ENCODE measurements at places on chromosomes 4 and X.

DNA sequence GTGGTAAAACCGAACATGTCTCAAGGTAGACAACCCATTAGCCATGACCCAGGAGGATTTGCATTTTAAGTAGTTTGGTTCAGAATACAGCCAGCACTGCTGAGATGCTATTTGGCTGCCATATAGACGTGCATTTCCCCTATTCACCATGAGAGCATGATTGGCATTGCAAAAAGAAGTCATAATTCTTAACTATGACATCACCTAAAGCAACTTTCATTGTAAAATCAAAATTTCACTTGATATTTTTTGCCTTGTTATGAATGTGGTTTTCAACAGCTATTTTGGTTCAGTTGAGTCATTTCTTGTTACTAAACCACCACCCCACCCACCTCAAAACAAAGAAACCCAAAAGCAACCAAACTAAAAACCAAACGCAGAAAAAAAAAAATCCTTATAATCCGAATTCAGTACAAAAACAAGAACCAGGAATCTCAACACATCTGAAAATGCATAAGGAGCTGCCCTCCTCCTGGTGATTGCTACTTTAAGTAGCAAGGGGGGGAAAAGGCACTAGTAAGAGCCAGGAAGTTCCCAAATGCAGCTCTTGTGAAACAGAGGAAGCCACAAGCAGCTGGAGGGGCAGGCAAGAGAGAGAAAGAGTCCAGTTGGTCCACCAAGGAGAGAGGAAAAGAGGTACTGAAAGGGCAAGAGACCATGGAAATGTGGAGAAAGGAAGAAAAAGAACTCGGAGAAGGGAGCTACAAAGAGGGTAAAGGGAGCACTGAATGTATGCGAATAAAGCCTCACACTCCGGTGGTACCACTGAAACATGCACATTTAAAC is 3.1 kb downstream of the SLITRK4 start:
- DNase-seq, result peak; percentile 30

DNA sequence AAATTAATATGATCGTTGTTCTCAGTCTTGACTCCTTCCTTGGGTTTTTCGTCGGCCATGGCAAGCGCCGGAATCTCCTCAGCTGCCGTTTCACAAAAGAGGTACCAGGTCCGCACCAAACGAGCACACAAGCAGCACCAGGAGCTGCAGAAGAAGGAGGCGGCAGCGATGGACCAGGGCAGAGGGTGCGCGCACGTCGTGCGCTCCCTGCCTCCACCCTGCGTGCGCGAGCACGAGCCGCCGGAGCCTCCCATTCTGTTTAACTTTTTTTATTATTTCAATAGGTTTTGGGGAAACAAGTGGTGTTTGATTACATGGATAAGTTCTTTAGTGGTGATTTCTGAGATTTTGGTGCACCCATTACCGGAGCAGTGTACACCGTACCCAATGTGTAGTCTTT is 158.2 kb downstream of the PLS3 start:
- no peak for DNase-seq

GRCh38 chr4:126242679-126243390 is 928.1 kb downstream of the FAT4 start:
- peak; percentile 8 for DNase-seq

DNA sequence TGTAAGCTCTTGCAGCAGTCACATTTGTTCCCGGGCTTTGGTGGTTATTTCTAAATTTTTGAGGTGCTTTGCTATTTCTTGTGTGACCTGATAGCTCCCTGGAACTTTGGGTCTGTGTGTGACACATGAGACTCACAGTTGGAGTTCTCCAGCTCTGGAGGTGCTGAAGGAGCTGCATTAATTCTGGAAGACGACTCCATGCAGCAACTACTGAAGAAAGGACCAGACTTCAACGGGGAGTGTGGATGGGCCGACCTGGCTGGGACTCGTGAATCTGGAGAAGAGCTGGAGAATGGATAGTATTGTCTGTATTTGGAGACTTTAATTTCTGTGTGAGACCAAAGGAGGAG is 1.5 kb downstream of the MRFAP1 start:
- no peak for DNase-seq

GRCh38 chr4:42490015-42490414 is 92.7 kb downstream of the SHISA3 start:
- DNase-seq, result no peak

DNA sequence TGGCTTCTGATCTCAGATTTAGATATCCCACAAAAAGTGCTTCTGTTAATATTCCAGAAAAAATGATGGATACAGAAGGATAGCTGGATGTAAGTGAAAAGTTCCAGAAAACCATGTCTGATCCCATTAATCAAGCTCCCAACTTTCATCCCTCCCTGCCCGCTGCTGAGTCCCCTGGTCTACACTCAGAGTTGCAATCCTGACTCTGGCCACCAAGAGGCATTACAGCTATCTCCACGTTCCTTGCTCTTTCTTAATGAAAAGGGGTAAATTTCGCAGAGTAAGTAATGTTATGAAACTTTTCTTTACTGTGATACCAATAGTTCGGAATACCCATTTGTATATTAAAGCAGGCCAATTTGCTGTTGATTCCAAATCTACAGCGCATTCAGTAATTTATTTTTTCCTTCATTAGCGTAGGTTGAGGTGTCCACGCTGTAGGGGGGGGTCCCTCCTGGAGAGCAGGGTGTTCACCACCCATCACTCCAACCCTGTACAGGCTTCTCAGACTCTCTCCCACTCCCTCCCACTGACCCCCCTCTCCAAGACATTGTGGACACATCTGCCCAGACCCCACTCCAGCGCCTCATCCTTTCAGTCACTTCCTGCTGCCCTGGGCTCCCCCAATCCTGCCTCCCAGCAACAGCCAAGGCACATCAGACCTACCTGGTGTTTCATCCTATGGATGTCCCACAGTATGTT is 55.1 kb downstream of the RAB40A start:
- DNase-seq, result no peak

GRCh38 chr4:115090483-115091075 is 22.8 kb downstream of the NDST4 start:
- DNase-seq, result peak; percentile 72

GRCh38 chr4:158787709-158788475 is 19.1 kb downstream of the FNIP2 start:
- DNase-seq, result no peak

DNA sequence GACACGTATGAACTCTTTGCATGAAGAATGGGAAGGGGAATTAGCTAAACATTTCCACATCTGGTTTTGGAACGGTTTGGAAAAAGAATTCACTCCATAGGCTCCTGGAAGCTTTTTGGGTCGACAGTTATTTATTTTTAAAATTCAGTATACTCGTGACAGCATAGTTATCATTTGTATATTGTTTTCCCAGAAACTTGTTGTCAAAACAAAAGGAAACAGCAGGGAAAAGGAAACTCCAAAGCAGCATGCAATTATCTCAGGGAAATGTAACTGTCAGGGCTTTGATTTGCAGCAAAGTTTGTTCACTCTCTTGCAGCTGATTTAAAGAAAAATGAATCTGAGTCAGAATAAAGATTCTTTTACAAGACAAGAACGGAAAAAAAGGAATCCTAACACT is 86.5 kb downstream of the PLAC1 start:
- DNase-seq, result no peak

GRCh38 chr4:145557720-145558119 is 61.5 kb upstream of the MMAA start:
- peak; percentile 32 for DNase-seq

DNA sequence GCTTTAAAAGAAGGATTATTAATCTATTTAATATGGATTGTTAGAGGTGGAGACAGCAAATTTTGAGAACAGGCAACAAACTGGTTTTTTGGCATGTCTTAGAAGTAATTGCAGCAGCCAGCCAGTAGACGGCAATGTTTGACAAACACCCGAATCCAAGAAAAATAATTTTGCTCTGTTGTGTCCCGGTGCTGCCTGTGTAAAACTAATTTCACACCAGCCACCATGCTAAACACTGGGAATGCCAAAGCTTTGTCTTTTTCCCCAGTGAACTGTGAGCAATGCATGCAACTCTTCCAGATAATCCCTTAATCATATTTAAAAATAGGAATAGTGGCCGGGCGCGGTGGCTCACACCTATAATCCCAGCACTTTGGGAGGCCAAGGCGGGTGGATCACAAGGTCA is 25.9 kb downstream of the SMIM31 start:
- peak; percentile 65 for DNase-seq

GRCh38 chr4:100509386-100509785 is 8.4 kb downstream of the EMCN start:
- DNase-seq, result no peak

DNA sequence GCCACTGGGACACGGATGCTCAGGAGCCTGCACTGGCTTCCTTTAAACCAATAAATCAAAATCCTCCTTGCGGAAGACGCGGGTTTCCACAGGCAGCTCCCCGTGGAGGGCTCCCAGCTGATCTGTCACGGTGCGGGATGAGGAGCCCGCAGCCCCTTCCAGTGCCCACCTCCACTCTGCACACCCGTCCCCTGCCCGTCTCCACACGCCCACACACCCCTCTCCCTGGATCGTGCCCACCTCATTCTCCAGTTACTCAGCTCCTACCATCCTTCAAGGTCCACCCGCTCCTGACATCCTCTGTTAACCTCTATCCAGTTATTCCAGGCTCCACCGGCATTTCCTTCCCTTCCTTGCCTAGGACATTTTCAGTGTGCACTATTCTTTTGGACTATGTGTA is 895.9 kb downstream of the TRIML1 start:
- DNase-seq, result no peak

GRCh38 chr4:111678479-111678878 is 466.8 kb upstream of the FAM241A start:
- DNase-seq, result no peak

DNA sequence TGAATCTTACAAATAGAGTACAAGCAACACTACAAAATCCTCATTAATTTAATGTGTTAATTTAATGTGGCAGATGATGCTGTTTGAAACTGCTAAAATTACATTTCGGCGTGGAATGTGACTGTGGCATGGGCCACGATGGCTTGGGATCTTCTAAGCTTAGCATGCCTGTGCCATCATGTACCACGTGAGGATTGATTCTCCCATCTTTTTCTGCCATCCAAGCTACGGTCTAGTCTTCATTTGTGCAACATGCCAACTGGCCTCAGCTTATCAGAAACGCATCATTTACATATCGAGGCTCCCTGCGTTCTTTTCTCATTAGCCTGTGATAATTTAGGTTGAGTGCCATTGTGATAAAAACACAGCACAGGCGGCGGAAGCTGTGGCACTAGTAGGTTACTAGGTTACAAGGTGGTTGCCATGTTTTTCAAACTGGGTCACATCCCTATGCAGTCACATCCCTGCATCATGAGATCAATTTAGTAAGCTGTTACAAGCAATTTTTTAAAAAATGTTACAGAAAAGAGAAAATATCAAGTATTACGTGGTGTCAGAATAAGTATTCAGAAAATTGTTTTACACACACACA is 189.9 kb upstream of the RBPJ start:
- no peak for DNase-seq

DNA sequence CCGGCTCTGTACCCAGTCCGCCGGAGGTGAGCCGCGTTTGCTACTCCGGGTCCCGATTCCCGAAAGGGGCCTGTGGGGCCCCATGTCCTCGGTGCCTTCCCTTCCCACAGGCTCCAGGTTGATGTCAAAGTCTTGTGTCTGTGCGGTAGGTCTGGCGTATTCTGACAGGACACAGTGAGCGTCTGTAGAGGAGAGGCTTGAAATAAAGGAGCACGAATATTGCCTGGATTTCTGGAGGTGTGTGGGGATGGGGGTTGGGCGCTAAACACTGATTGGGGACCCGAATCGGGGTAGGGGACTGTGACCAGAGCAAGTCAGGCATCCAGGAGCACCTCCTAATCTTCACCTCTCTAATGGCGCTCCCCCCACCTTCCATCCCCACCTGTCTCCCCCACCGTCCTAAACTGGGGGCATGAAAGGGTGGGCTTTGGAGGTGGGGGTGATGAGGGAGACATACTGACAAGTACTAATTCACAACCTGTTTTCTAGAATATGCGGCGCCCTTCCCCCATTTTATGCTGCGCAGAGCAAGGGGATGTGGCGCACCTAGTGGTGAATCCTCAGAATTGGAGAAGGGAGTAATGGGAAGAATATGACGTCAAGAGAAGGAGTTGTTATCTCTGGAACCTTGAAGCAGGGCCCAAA is 855 bp downstream of the GPRASP2 start:
- peak; percentile 83 for DNase-seq

DNA sequence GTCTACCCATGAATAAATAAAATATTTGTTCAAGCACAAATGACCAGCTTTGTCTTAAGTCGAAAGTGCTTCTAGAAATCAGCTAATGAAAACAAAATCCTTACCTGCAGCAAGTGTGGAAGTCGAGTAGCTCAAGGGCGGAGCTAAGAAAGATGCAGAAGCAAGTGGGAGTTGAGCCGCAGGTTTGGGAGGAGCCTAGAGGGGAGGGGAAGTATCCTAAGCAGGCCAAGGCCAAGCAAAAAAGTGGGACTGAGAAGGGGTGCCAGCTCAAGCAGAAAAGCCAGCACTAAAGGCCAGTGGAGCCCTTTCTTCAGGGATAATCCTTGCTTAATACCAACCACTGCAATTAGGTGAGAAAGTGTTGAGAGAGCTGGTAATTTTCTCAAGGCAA is 60.8 kb downstream of the DLG3 start:
- DNase-seq, result no peak

- no peak for DNase-seq
Measured at GRCh38 chrX:150475461-150475860, 93.0 kb upstream of the MTM1 start.

DNA sequence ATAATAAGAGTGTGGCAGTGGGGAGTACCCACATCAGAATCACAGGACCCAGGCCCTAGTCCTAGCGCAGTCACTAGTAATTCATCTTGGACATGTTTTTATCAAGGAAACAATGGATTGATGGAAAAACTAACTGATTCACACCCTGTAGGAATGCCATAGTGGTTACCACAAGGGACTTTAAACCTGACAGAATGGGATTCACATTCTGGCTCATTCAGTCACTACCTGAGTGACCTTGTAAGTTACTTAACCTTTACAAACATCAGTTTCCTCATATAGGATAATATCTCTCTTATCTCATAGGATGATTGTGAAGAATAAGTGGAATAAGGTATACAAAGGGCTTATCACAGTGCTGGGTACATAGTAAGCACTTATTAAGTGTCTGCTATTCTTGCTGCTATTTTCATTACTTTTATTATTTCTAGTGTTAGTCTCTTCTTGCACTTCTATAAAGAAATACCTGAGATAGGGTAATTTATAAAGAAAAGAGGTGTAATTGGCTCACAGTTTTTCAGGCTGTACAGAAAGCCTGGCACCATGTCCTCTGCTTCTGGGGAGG is 247.5 kb upstream of the KLF3 start:
- DNase-seq, result no peak

- no peak for DNase-seq
Measured at GRCh38 chr4:142354794-142355420, 491.2 kb downstream of the INPP4B start.

GRCh38 chr4:8547912-8548730 is 32.1 kb upstream of the GPR78 start:
- DNase-seq, result no peak

GRCh38 chr4:8912089-8912455 is 40.4 kb upstream of the HMX1 start:
- no peak for DNase-seq

DNA sequence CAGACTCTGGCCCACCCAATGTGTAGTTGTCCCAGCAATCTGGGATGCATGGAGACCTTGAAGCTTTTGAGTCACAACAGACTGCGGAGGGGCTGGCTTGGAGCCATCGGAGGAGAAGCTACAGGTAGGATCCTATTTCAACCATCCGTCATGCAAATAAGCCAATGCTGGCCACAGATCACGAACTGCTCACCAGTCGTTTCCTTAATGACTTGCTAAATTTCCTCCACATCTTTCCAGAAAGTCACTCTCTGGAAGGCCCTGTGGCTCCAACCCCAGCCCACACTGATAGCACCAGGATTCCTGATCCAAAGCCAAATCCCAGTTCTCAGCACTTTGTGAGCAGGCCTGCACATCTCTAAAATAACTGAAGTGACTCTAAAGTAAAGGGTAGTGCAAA is 321.3 kb downstream of the RAB28 start:
- DNase-seq, result no peak

All from brain (organoid and tissue), 16 donors.